Naive thymus-derived CD4-positive, alpha-beta T cell (primary cell): ENCODE measurements at places on chromosomes 11 and 22. TPM values are rescaled to one million over a fixed set of nuclear protein-coding genes. Genes with fewer than 3 reads are reported as not detected.

DNA sequence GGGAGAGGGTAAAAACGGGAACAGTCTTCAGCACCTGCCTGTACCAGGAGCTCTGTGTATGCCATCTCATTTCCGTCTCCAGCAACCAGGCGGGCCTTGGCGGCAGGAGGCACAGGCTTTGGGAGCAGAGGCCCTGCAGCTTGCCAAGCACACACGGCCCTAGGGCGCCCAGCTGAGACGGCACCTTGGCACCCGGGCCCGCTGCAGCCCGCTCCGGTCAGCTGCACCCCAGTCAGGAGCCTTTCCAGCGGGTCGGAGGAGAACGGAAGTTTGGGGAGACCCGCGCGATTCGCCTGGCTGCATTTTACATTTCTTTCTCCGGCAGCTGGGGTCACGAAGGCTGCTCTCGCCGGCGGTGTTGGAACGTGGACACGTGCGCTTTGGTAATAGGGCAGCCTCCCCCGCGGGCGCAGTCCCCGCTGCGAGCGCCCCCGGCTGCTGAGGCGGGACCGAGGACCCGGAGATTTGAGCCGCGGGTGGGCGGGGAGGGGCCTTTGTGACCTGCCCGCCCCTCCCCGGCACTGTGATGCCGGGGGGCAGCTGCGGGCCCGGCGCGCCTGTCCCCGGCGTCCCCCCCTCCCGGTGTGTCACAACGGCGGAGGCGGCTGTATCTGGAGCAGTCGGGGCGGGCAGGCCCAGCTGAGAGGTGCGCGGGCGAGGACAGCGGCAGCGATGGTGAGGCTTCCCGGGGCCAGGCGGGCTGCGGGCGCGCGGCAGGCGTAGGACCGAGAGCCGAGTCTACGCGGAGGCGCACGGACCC, at the start of gene TUBA8:
Gene TUBA8 (plus strand): TSS at position 616 of the 760 bp plus-strand sequence. CDS start 57 bp downstream, at position 673.
- peaks cover 6% of the 10 kb centered on the region for H3K4me1 ChIP-seq
- no peaks in the 10 kb centered on the region for H3K27me3 ChIP-seq
- no peaks in the 10 kb centered on the region for H3K36me3 ChIP-seq
- no peak for DNase-seq
- no peak within 1 kb of the TSS for H3K27ac ChIP-seq
- H3K4me3 ChIP-seq: no peak within 1 kb of the TSS

DNA sequence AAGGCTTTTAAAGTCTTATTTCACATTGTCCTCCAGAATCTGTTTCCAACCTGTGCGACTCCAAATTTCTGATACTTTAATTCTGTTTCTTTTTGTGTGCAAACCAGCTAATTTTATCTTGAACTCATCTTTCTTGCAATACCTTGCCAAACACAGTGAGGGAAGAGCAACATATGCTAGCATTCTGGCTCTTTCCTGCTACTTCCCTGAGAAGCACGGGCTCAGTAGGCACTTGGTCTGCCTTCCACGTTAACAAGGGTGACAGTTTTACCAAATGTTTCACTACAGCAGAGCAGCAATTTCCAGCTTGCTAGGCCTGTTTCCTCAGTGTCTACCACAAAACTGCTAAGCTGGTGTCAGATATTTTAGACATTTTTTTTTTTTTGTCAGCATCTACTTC, 405.8 kb downstream of the NTM start:
- H3K4me3 ChIP-seq: no peak overlapping the region
- no peak for DNase-seq
- no peak overlapping the region for H3K27ac ChIP-seq

DNA sequence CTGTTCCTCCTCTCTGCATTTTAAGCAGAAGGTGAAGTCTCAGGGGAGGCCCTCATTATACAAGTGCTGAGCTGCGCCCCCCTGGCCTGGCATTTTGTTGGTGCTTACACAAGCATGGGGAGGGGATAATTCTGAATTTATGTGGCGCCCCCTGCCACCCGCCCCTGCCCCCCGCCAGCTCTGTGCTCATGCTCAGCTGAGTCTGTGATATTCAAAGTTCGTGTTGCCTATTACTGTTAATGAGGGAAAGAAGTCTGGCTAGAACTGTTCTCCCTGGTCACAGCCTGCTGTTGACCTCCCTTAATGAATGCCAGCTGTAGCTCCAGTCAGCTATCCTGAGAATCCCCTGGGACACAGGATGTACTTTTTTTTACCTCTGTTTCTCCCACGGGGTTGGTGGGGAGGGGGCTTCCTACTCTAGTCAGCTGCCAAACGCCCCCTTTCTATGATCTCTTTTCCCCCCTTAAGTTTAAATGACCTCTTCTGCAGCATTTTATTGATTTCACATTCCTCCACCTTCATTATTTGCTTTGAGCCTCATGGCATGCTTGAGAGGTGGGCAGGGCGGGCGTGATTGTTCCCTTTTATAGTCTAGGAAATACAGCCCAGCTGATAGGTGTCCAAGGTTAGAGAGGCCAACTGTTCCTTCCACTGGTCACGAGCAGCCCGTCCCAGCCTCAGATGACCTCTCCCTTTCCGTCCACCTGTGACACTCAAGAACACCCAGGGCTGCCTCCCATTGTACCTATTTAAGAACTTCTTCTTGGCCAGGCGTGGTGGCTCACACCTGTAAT, 12.2 kb downstream of the USP2 start:
- no peak for DNase-seq
- no peaks in the 10 kb centered on the region for H3K36me3 ChIP-seq
- peaks cover 21% of the 10 kb centered on the region for H3K27me3 ChIP-seq
- no peaks in the 10 kb centered on the region for H3K4me1 ChIP-seq
- H3K27ac ChIP-seq: no peak overlapping the region

Gene GGTLC3
- total RNA-seq: not detected

GRCh38 chr11:106770489-106771085, 247.7 kb downstream of the GUCY1A2 start:
- no peak overlapping the region for H3K27ac ChIP-seq
- H3K4me3 ChIP-seq: no peak overlapping the region
- no peaks in the 10 kb centered on the region for H3K4me1 ChIP-seq
- DNase-seq: no peak

DNA sequence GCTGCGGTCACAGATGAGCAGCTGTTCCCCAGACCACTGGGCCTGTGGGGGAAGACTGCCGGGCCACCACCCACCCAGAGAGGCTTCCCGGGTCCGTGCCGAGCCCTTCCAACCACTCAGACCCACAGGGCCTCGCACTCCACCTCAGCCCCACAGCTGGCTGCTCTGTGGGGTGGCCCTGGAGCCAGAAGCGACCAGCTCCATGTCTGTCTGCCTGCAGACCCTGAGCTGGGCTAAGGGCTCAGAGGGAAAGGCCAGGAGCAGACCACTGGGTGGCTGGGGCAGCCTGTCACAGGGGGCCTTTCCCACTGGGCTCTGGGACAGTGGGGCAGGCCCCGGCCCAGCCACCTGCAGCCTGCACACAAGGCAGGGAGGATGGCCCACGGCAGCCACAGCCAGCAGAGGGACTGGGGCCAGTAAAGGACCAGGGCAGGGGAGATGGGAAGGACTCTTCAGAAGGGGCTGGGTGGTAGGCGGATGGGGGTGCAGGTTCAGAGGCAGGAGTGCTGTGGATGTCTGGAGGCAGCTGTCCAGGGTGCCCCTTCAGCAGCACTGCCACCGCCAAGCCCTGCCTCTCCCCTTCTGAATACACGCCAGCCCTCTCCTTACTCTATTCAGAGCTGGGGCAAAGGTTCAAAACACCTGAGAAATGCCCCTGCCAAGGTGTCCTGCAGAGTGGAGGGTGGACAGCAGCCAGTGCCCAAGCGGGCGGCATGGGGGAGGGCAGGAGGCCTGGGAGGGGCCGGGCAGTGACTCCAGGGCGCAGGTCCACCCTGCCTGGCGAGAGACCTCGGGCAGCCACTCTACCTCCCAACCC, 32.2 kb downstream of the GNB1L start:
- H3K27ac ChIP-seq: no peak overlapping the region
- no peak overlapping the region for H3K4me3 ChIP-seq
- no peaks in the 10 kb centered on the region for H3K4me1 ChIP-seq
- no peaks in the 10 kb centered on the region for H3K27me3 ChIP-seq

DNA sequence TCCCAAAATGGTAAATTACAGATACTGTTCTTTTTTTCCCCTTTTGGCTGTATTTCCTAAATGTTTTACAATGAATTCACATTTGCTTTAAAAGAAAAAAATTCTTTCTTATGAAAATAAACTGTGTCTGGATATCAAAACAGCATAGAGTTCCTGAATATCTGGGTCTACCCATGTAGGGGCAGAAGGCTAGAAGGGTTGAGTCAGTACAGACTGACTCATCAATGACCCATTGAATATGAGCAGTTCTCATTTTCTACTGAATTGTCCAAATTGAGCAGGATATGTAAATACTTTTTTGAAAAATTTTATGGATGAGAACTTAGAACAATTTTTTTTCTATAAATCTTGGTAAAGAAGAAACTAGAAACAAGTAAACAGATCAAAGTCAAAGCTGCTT, 16.3 kb upstream of the C11orf87 start:
- no peaks in the 10 kb centered on the region for H3K36me3 ChIP-seq
- H3K4me1 ChIP-seq: no peaks in the 10 kb centered on the region
- DNase-seq: no peak
- H3K27me3 ChIP-seq: no peaks in the 10 kb centered on the region
- no peak overlapping the region for H3K27ac ChIP-seq
- no peak overlapping the region for H3K4me3 ChIP-seq

Gene SLC7A4
- total RNA-seq: not detected in 2 replicates

Gene CBLIF
- total RNA-seq: not detected

DNA sequence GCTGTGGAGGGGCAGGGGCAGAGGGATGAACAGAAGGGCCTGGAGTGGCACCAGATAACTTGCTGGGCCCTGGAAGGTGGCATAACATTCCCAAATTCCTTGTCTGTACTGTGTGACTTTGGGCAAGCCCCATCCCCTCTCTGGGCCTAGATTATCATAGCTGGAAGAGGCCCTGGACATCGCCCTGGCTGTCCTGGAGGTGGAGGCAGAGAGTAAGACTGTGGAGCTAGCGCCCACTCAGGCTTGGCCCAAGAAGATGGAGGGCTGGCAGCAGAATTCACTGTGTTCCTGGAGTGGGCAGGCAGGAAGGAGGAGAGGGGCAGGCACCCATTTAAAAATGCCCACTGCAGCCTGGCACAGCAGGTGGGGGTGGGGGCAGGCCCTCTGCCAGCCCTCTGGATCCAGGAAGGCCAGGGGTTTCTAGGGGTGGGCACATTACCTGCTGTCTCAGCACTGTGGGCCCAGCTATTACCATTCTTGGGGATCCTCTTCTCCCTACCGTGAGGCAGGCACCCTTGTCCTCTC, 22.6 kb downstream of the ARHGEF17 start:
- H3K27me3 ChIP-seq: no peaks in the 10 kb centered on the region
- no peaks in the 10 kb centered on the region for H3K4me1 ChIP-seq
- H3K27ac ChIP-seq: no peak overlapping the region
- H3K36me3 ChIP-seq: no peaks in the 10 kb centered on the region

Gene TRIM34
- 5.8 TPM for total RNA-seq
